ENCODE measurements at places on chromosomes 6 and 20.

- DNase-seq, result no peak
Observed at GRCh38 chr20:11522366-11522741, 395.3 kb upstream of the BTBD3 start.

DNA sequence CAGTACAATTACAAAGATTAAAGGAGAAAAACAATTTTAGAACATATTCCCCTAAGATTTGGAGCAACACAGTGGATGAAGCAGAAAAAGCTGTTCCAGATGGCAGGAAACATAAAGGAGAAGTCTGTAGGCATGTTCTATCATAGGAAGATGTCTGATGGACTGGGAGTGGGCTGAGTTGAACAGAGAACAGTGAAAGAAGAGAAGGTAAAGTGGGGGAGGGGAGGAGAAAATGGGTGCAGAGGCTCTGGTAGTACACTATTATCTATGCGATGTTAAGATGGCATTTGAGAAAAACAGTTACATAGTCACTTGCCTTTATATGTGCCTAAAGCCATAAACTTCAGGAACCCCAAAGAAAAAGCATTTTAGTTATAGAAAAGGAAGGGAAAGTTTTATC, 4.2 kb upstream of the PHIP start:
- no peak for DNase-seq

DNA sequence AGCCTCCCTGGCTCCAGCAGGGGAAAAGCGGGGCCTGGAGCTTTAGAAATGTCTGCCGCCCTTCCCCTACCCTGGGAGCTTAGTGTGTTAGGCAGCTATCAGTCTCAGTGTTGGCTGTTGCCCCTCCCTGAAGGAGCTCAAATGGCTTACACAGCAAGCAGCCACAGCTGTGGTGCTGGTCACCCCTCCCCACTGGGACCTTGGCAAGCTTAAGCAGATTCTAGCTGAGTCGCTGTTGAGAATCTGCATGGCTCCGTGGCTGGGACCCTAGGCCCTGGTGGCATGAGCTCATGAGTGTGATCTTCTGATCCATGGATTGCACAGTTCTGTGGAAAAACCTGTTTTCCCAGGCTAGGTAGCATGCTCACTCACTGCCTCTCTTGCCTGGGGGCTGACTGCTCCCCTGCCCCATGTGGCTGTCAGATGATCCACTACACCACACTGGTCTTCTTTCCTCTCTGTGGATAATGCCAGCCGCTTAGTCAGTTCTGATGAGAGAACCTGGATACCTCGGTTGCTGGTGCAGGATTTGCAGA, 714.0 kb downstream of the MAFB start:
- DNase-seq, result no peak

DNA sequence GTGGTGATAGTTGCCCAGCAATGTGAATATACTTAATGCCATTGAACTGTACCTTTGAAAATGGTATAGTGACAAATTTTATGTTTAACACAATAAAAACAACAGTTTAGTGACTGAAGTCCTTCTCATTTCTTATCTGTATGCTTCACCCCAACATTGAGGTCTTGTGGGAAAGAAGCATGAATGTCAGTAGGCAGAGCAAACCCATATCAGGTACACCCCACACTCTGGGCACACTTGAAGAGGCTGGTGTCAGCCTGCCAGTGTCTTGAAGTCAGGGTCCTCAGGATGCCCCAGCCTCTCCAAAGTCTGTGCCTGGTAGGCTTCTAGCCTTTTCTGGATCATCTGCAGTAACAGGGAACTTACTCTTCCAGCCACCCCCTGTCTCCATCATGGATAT, 51.2 kb downstream of the CD164 start:
- no peak for DNase-seq

GRCh38 chr6:101760843-101761621, 367.5 kb downstream of the GRIK2 start:
- no peak for DNase-seq

DNA sequence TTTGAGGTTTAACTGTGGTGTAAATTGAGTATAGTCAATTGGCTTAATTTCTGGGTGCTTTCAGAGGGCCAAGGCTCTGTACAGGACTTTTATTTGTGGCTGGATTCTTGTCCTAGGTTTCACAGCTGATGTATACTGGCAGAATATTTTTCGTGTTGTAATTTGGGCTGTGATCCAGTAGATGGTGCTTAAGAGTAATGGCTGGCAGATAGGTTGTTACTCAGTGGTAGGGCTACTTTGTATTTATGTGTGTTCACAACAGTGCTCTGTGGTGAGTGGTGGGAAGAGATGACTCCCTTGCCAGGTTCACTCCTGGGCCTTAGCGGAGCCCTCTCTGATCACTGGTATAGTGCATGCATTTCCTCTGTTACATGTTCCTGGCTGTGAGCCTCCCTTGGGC, 34.5 kb upstream of the FERMT1 start:
- DNase-seq, result no peak

DNA sequence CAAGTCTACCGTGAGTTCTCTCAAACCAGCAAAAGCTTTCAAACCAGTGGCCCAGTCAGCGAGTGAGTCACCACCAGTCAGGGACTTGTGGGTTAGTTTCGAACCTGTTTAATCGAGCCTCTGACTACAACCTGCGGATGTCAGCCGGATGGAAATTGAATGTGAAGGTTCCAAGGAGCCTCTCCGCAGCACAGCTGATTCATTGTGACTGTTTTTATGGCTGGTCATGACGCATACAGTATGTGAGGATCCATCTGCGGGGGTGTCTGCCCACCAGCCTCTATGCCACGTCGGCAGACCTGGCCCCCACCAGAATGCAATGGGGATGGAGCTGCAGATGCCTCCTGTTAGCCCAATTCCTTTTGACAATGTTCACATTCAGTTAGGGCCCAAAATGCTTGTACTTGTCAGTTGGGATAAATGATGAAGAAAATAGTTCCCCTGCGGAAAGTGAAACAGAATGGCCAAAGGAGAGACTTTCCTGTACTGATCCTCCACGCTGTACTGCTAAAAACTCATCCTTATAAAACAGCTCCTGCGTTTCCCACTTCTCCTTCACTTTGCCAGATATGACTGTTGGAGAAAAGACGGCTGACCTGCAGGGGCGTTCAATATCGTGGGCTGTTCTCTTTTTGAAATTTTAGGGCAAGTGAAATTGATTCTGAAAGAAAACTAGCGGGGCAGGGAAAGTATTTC, 206.6 kb downstream of the TFAP2B start:
- no peak for DNase-seq

DNA sequence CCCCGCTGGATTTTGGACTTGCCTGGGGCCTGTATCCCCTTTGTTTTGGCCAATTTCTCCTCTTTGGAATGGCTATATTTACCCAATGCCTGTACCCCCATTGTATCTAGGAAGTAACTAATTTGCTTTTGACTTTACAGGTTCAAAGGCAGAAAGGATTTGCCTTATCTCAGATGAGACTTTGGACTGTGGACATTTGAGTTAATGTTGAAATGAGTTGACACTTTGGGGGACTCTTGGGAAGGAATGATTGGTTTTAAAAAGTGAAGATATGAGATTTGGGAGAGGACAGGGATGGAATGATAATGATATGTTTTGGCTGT, 1220.3 kb upstream of the CITED2 start:
- DNase-seq, result no peak

GRCh38 chr6:71012866-71013469, 56.1 kb upstream of the B3GAT2 start:
- DNase-seq, result no peak

DNA sequence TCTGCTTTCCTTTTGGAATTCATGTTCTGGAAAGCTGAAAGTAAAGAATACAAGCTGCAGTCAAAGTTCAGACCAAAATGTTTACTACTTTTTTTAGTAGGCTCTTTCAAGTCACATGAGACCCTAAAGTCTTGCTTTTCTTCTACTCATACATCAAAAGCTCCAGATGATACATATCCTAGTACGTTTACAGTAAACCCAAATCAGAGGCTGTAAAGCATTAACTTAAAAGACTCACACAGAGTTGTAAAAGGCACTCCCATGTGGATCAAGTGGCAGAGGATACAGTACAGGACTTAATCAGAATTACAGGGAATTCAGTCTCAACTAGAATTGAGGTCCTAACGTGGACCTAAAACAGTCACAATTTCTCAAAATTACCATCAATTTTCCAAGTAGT, 40.7 kb downstream of the STK38 start:
- no peak for DNase-seq

GRCh38 chr20:48329031-48329615, 498.7 kb downstream of the PREX1 start:
- no peak for DNase-seq

DNA sequence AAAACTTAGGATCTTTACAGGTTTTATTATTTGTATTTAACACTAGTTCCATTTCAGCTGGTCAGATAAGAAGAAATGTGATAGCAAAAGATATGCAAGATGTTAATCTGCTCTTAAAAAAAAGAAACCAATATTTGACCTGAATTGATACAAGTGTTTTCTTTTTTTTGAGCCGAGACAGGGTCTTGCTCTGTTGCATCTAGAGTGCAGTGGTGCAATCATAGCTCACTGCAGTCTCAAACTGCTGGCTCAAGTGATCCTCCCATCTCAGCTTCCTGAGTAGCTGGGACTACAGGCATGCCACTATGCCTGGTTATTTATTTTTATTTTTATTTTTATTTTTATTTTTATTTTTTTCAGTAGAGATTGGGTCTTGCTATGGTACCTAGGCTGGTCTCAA, 133.0 kb downstream of the GMPR start:
- no peak for DNase-seq

GRCh38 chr6:25387911-25388310, 108.7 kb downstream of the CARMIL1 start:
- DNase-seq, result no peak

DNA sequence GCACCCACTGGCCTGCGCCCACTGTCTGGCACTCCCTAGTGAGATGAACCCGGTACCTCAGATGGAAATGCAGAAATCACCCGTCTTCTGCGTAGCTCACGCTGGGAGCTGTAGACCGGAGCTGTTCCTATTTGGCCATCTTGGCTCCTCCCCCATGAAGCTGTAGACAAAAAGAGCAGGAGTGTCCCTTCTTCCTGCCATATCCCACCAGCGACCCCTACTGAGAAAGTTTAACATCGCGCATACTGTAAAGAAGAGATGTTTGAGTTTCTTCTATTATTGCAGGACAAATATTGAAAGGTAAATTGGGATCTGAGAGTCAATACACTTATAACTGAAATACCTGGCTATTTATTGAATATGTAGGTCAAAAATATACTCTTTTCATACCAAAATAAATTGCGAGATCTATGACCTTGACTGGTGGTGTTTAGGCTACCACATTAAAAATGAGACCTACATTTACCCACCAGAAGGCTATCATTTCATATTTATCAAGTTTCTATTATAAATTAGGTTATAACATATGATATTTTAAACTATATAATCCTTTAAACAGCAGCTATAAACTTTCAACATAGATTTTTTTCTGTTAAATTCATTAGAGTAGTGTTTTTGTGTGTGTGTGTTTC, 586.3 kb downstream of the HTR1B start:
- no peak for DNase-seq

DNA sequence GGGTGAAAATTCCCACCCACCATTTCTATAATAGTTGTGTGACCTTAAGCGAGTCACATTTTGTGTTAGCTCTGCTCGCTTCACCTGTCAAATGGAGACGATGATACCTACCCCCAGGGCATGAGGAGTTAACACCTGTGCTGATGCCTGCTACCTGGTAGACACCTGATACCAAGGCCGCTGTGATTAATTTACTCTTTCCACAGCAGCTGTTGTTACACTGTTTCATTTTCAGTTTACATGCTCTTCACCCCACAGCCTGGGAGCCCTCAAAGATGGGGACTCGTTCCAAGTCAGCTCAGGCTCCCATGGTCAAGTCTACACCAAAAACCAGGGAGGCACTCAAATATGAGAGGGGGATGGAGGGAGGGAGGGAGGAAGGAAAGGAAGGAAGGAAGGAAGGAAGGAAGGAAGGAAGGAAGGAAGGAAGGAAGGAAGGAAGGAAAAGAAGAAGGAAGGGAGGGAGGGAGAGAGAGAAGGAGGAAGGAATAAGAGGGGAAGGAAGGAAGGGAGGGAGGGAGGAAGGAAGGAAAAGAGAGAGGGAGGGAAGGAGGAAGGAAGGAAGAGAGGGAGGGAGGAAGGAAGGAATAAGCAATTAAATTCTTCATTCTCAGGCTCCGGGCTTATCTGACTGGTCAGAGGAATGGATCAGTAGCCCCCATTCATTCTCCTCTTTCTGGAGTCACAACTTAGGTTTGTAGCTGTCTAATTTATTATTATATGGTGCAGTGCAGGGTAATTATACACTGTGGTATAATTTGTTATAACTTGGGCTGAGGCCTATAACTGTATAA, 40.9 kb downstream of the PDYN start:
- DNase-seq, result no peak

- no peak for DNase-seq
Observed at GRCh38 chr6:3471711-3472110, 14.9 kb upstream of the SLC22A23 start.

DNA sequence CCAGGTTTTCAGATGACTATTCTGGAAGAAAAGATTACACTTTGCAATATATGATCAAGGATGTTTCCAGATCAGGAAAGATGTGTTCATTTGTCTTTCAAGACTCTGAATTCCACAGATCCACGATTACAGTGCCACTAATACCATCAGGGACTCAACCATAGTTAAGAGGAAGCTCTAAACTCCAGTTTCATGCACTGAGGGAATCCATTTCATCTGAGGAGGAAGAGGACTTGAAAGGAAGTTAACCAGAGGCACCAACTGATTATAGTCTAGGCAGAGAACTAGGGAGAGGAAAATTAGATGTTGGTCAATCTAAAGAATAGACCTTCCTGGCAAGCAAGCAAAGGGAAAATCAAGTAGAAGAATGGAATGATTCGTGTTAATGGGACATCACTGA, 218.3 kb upstream of the PRDM1 start:
- no peak for DNase-seq

- DNase-seq, result no peak
Observed at GRCh38 chr20:40393197-40394079, 295.6 kb downstream of the MAFB start.

DNA sequence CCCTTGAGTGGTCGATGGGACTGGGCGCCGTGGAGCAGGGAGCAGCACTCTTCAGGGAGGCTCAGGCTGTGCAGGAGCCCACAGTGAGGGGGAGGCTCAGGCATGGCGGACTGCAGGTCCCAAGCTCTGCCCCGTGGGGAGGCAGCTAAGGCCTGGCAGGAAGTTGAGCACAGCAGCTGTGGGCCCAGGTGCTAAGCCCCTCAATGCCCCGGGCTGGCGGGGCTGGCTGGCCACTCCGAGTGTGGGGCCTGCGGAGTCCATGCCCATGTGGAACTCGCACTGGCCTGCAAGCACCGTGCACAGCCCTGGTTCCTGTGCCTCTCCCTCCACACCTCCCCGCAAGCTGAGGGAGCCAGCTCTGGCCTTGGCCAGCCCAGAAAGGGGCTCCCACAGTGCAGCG, 948.4 kb upstream of the EYS start:
- DNase-seq, result no peak

DNA sequence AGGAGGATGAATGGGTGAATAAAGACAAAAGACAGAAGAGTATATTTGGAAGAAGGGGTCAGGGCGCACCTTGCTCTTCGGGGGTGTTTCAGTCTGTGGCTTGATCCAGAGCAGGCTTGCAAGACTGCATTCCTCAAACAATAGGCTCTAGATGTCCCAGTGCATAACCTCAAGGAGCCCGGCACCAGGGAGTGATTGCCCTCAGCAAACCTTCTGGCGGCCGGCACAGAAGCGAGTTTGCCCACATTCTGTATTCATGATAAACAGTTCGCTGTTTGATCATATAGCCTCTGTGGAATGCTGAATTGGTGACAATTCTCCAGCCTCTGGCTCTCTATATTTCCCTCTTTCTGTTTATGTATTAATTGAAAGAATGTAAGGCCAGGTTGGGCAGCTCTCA, 29.7 kb upstream of the HLA-DRB5 start:
- DNase-seq, result no peak

GRCh38 chr6:131754715-131755567, 44.1 kb upstream of the CTAGE9 start:
- no peak for DNase-seq
